ENCODE measurements at places on chromosomes 12 and 14.

- DNase-seq: no peak
- H3K36me3 ChIP-seq: no peaks in the 10 kb centered on the region
- no peaks in the 10 kb centered on the region for H3K27me3 ChIP-seq
- no peak overlapping the region for H3K27ac ChIP-seq
These were observed 22.9 kb upstream of the PPP1R13B start for GRCh38 chr14:103870144-103870876.

- no peak overlapping the region for H3K4me3 ChIP-seq
- no peak for DNase-seq
- H3K4me1 ChIP-seq: no peaks in the 10 kb centered on the region
- no peaks in the 10 kb centered on the region for H3K36me3 ChIP-seq
- no peaks in the 10 kb centered on the region for H3K27me3 ChIP-seq
These were observed 139.4 kb upstream of the CPNE8 start for GRCh38 chr12:39044754-39045153.

DNA sequence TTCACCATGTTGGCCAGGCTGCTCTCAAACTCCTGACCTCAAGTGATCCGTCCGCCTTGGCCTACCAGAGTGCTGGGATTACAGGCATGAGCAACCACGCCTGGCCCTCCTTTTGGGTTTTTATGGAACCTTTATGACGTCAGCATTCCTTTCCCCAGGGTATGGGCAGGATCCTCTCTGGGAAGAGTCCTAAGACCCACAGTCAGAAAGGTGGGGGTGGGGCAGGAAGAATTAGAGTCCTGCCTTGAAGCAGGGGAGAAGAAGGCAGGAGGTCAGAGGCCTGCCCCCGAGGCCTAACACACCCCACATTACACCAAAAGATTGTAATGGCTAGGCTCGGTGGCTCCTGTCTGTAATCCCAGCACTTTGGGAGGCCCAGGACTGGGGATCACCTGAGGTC, 30.8 kb upstream of the CDK17 start:
- no peak for DNase-seq
- 0 out of 2 replicates have a peak, but pooled peaks cover 2% of the 10 kb centered on the region for H3K4me1 ChIP-seq
- no peaks in the 10 kb centered on the region for H3K27me3 ChIP-seq
- H3K36me3 ChIP-seq: no peaks in the 10 kb centered on the region

- peaks cover 1% of the 10 kb centered on the region for H3K4me1 ChIP-seq
- no peaks in the 10 kb centered on the region for H3K36me3 ChIP-seq
- H3K27me3 ChIP-seq: no peaks in the 10 kb centered on the region
- no peak for DNase-seq
These were observed 168.0 kb upstream of the HMGA2 start for GRCh38 chr12:65656156-65656882.

DNA sequence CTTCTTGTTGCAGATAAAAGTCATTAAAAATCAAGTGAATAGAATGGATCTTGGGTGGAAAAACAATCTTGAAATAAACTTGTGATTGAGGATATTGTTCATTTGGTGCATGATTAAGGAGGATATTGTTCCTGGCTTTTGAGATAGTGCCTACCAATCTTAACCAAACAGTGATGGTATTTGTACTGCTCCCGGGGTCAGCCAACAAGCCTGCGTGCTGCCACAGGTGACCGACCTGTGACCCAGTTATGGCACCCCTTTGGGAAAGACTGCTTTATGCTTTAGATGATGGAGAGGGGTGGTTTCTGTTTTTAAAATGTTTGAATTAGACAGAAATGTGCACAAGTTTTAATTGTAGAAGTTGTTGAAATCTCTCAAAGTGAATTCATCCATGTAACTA, 41.6 kb downstream of the SUDS3 start:
- H3K27ac ChIP-seq: no peak overlapping the region
- no peaks in the 10 kb centered on the region for H3K27me3 ChIP-seq
- no peaks in the 10 kb centered on the region for H3K4me1 ChIP-seq

DNA sequence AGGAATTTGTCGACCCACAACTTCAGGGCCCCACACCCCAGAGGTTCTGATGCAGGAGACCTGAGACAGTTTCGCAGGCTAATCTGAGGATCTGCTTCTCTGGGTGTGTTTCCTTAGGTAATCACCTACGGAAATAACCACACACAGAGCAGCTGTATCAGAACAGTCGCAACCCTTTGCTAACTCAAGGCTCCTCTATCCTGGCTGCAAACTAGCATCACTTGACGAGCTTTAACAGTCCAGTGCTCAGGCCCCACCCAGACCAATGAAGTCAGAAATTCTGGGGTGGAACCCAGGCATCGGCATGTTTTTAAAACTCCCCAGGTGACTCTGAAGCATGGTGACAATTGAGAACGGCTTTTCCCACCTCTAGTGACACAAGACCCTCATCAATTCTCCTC, 20.7 kb downstream of the SLC7A7 start:
- no peaks in the 10 kb centered on the region for H3K27me3 ChIP-seq
- DNase-seq: no peak
- H3K4me3 ChIP-seq: no peak overlapping the region

GRCh38 chr14:98347686-98348085, 924.3 kb downstream of the BCL11B start:
- H3K27ac ChIP-seq: no peak overlapping the region
- no peak for DNase-seq
- no peaks in the 10 kb centered on the region for H3K36me3 ChIP-seq
- H3K4me1 ChIP-seq: no peaks in the 10 kb centered on the region
- no peaks in the 10 kb centered on the region for H3K27me3 ChIP-seq

GRCh38 chr14:92658684-92659083, 89.7 kb downstream of the LGMN start:
- H3K4me3 ChIP-seq: no peak overlapping the region
- H3K36me3 ChIP-seq: no peaks in the 10 kb centered on the region
- no peak for DNase-seq
- no peak overlapping the region for H3K27ac ChIP-seq
- no peaks in the 10 kb centered on the region for H3K27me3 ChIP-seq

DNA sequence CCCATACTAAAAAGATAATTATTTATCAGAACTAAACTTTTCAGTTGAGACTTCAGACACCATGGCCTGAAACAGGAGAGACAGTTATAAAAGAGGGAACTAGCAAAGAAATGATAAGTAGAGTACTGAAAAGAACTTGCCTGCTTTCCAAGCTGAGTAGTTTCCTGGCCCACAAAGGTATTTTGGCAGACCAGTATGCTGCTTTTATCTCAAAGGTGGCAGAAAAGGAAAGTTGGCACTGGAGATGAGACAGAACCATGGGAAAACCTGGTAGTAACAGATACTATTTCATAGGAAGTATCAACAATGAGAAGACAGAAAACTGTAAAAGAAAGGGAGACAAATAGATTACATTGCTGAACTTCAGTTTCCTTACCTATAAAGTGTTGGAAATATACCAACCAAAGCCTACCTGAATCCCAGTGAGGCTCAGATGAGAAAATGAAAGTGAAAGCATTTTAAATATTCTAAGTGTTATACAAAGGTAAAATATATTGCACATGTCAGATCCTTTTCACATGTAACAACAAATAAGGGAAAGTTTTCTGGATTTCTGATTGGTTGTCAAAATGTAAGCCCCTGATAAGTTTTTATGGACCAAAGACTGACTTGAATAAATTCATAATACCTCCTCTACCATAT, 155.3 kb upstream of the FSCB start:
- H3K4me3 ChIP-seq: no peak overlapping the region
- H3K27me3 ChIP-seq: no peaks in the 10 kb centered on the region
- no peaks in the 10 kb centered on the region for H3K36me3 ChIP-seq
- no peak for DNase-seq
- no peak overlapping the region for H3K27ac ChIP-seq

- no peak overlapping the region for H3K27ac ChIP-seq
- H3K4me3 ChIP-seq: no peak overlapping the region
- H3K4me1 ChIP-seq: no peaks in the 10 kb centered on the region
- no peaks in the 10 kb centered on the region for H3K27me3 ChIP-seq
- no peaks in the 10 kb centered on the region for H3K36me3 ChIP-seq
- no peak for DNase-seq
These were observed 72.6 kb upstream of the NCOR2 start for GRCh38 chr12:124640056-124640455.

- peaks cover 13% of the 10 kb centered on the region for H3K36me3 ChIP-seq
- peaks cover 10% of the 10 kb centered on the region for H3K4me1 ChIP-seq
- no peak overlapping the region for H3K27ac ChIP-seq
- DNase-seq: no peak
These were observed 1.2 kb downstream of the TARBP2 start for GRCh38 chr12:53502331-53502730.

DNA sequence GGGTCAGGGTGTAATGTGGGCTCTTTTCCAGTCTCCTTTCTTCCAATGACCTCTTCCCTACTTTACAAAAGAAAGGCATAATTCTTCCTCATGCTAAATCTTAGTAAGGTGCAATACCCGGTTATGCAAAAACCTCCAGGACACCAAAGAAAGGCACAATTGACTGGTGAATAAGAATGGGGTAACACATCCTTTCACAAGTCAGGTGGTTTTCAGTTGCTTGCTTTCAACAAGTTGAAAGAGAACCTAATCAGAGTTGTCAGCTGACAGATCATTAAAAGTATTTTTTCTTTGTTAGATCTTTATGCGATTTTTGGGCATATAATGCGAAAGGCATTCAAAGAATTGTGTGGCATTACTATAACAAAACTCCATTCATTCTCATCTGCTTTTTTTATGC, 1.3 kb upstream of the AEBP2 start:
- H3K4me3 ChIP-seq: no peak overlapping the region
- H3K27ac ChIP-seq: peak overlapping the region; percentile 70
- no peak for DNase-seq
- no peaks in the 10 kb centered on the region for H3K27me3 ChIP-seq
- H3K36me3 ChIP-seq: no peaks in the 10 kb centered on the region

DNA sequence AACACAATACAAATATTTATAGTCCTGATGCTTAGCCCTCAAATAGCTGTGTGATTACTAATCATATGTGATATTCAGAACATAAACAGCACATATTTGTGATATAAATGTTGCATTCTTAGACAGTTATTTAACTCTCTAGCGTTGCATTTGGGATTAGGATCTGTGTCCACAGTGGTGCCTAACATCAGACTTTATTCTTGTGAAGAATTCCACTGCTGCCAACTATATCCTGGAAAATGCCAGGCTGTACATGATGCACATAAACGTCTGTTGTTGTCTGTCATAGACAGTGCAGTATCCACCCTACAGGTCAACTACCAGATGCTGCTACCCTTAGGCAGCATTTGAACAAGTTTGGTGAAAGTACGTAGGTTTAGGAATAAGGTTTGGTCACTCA, 39.0 kb downstream of the SLC38A4 start:
- no peak overlapping the region for H3K4me3 ChIP-seq
- H3K27me3 ChIP-seq: no peaks in the 10 kb centered on the region
- no peaks in the 10 kb centered on the region for H3K4me1 ChIP-seq
- no peak for DNase-seq
- no peaks in the 10 kb centered on the region for H3K36me3 ChIP-seq
- no peak overlapping the region for H3K27ac ChIP-seq

DNA sequence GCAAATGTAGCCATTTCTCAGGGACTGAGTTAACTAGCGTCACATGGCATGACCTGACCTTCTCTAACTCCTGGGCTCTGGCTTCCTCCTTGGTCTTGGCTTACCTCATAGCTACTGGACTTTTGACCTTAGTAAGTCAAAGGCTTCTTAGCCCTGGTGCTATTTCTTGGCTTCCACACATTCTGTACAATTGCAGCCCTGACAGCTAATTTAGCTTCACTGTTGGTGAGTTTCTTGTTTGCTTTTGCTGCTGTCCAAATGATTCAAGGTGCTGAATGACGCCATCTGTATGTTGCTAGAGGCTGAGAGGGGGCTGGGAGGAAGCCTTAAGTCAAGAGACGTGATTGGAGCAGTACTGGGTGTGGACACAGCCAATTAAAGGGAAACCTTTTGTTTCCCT, 202.7 kb downstream of the PRKD1 start:
- H3K4me3 ChIP-seq: no peak overlapping the region
- no peak overlapping the region for H3K27ac ChIP-seq
- no peak for DNase-seq
- no peaks in the 10 kb centered on the region for H3K36me3 ChIP-seq
- H3K27me3 ChIP-seq: no peaks in the 10 kb centered on the region

DNA sequence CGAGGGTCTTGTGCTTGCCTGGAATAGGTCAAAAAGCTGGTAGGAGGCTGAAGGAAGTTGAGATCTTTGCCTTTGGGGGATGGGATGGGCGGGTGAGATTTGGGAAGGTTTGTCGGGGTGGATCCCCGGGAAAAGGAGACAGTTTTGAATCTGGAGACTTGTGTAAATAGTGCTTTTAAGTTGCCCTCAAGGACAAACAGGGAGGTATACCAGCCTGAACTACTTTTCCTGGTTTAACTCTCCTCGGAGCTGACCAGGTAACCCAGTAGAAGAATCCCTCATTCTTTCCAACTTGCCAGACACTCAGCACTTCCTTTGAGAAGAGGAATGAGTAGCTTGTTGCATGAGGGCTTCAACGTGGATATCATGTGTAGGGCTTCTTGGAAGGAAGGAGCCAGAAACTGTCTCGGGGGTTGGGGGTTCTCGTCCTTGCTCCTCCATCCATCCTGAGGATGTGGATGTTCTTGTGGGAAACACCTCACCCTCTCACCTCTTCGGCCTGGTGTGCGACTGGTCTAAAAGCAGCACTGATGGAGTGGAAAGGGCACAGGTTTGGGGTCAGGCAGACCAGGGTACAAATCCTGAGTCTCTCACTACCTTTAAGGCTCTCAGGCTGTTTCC, 1.9 kb downstream of the TEAD4 start:
- no peak for DNase-seq
- H3K4me3 ChIP-seq: peak overlapping the region; percentile 68
- H3K27ac ChIP-seq: no peak overlapping the region
- H3K36me3 ChIP-seq: no peaks in the 10 kb centered on the region
- peaks cover 16% of the 10 kb centered on the region for H3K4me1 ChIP-seq

DNA sequence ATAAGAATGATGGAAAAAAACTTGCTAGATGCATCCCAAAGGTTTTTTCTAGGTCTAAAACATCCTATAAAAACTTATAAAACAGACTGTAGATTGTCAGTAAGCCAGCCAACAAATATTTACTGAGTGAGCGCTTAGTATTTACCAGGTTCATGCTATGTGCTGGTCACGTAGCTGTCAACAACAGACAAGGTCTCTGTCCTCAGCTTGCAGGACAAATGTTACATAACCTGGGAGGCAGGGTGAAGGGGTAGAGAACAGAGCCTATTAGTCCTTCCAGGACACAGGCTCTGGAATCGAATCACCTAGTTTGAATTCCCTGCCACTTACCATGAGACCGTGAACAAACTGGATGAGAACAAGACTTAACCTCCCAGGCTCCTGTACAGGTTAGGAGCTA, 6.4 kb downstream of the NFYB start:
- H3K27ac ChIP-seq: no peak overlapping the region
- DNase-seq: no peak
- no peaks in the 10 kb centered on the region for H3K27me3 ChIP-seq
- H3K4me1 ChIP-seq: no peaks in the 10 kb centered on the region

DNA sequence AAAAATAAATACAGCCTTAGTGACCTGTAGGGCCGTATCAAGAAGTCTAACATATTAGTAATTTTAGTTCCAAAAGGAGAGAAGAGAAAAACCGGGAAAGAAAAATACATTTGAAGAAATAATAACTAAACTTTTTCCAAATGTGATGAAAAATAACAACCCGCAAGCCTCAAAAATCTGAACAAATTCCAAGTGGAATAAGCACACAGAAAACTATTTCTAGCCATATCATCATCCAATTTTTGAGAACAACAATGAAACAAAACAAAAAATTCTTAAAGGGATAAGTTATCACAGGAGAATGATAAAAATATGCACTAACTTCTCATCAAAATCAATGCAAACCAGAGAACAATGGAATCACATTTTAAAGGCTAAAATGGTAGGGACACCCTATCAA, 198.1 kb upstream of the PLXNC1 start:
- H3K36me3 ChIP-seq: no peaks in the 10 kb centered on the region
- no peak overlapping the region for H3K27ac ChIP-seq
- no peak overlapping the region for H3K4me3 ChIP-seq
- H3K4me1 ChIP-seq: no peaks in the 10 kb centered on the region
- no peaks in the 10 kb centered on the region for H3K27me3 ChIP-seq

GRCh38 chr14:80206351-80207080, 4.8 kb downstream of the DIO2 start:
- no peaks in the 10 kb centered on the region for H3K4me1 ChIP-seq
- no peaks in the 10 kb centered on the region for H3K27me3 ChIP-seq
- no peak for DNase-seq

All from iPS DF 6.9 (cell line).